Nasal cavity respiratory epithelium epithelial cell of viscerocranial mucosa (primary cell): ENCODE measurements at places on chromosomes 12 and 14. TPM values are rescaled to one million over a fixed set of nuclear protein-coding genes. Genes with fewer than 3 reads are reported as not detected.

The FBLN5 gene
- total RNA-seq = 0.28 and 0.34 TPM in 2 replicates

The TAS2R42 gene
- not detected in 2 replicates for total RNA-seq

The DCAF5 gene
- total RNA-seq = 14.4 and 22.4 TPM in 2 replicates

The MIPOL1 gene
- 9.9 and 22.6 TPM in 2 replicates for total RNA-seq

The GPRC5D gene
- not detected in 2 replicates for total RNA-seq

The ZFYVE1 gene
- 11.3 and 19.3 TPM in 2 replicates for total RNA-seq

The RILPL1 gene
- 7.9 and 17.4 TPM in 2 replicates for total RNA-seq

The TMEM229B gene
- 0.68 and 4.8 TPM in 2 replicates for total RNA-seq

The SYT1 gene
- 0.14 and 0.68 TPM in 2 replicates for total RNA-seq

The BICDL1 gene
- total RNA-seq = 15.7 and 46.9 TPM in 2 replicates

The MAP4K5 gene
- 31.4 and 51.8 TPM in 2 replicates for total RNA-seq

The LRRK2 gene
- total RNA-seq = 0.34 and 2.1 TPM in 2 replicates

The CCDC175 gene
- total RNA-seq = not detected in 2 replicates

The ABCD2 gene
- under 0.01 TPM in 1 of 2 replicates, not detected in the other for total RNA-seq

The LRIG3 gene
- 34.2 and 66.0 TPM in 2 replicates for total RNA-seq

The PTGDR gene
- not detected in 2 replicates for total RNA-seq
